ENCODE measurements at places on chromosomes 5 and 9.

GRCh38 chr5:32639943-32640342 is 54.6 kb downstream of the SUB1 start:
- no peak for DNase-seq

DNA sequence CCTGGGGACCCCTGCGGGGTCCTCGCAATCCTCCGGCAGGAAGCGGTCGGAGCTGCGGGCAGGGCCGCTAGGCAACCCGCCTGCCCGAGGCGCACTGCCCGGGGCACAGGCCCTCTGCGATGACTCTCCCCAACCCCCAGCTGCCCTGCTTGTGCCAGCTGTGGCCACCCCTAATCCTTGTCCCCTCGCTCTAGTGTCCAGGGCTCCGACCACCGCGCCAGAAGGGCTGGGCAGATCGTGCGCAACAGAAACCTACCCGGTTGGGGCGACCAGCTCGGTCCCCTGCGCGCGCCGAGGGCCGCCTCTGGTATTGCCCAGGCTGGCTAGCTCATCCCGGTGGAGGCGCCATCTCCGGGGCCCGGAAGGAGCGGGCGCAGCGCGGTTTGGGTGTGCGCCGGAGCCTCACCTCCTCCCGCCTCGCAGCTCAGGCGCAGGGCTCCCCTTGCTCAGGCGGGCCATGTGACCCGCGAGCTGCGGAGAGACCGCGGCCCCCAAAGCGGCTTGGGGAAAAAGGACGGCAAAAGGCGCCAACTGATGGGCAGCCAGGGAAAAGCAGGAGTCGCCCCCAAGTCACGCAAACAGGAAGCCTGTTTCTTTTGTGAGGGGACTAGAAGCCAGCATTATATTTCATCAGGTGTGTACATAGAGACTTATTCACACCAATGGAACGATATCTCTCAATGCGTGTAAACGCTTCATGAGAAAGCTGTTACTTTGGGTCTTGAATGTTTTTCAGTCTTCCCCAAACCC is 46.8 kb upstream of the RNF20 start:
- DNase-seq: no peak

DNA sequence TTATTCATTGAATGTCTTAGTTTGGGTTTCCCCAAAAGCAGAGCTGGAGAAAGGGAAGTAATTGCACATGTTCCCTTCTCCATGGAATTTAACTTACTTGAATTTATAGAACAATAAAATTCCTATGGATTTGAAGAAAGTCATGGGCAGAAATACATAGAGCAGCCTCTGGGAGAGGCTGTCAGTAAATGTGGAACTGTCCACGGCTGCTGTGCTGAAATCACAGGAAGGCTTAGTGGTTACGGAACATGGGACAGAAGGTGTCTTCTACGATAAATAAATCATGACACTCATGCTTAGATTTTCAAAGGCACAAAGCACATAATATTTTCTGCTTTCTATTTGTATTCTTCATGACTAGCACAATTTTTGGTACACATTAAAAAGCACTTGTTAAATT is 440.6 kb upstream of the IZUMO3 start:
- no peak for DNase-seq

DNA sequence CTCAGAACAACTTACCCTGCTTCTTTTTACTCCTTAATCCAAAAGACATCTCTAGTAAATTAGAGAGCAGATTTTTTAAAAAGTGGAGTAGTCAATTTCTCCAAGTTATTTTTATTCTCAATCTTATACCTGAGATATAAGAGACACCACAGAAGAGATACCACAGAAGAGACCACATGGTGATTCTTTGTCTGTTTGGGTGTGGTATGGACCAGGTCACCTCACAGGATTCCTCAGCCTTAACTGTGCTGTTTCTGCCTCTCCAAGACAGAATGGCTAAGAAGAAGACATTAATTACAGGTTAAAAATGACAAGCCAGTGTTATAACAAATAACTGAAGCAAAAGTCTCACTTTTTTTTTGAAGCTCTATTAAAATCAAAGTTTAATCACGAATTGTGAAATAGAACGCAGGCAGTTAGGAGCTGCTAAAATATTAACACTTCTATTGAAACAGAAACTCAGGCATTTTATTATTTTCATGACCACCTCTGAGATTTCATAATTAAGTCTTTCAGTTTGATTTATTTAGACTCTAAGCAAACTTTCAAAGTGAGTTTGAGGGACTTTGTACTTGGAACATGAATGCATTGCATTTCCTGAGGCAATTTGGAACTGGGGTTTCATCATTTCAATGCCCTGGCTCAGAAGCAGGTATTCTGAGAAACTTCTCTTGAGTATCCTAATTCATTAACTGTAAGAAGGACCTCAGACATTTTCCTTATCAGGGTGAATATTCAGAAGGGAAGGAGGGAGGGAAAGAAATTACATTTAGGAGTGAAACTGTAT is 280.7 kb downstream of the KCTD16 start:
- DNase-seq: no peak

DNA sequence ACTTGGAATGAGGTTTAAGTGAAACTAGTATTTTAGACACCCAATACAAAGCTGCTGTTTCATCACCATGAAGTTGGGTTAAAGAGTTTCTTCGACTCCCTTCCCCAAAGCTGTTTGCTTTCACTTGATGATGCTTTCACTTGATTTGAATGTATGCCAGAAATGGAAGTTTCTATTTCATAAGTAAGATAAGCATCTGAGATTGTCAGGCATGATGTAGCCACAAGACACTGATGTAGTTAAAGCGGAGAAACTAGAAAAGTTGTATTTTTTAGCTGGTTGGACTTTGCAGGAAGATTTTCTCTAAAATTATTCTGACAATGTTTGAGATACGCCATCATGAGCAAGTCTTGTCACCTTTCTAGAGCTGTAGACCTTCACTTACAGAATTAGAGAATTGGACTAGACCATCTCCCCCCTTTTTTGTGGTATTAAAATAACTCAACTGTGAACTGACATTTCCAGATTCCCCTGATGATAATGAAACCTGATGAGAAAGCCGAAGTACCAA is 20.0 kb downstream of the MOCS2 start:
- no peak for DNase-seq

- no peak for DNase-seq
Measured at GRCh38 chr5:172410160-172410559, 44.2 kb downstream of the SH3PXD2B start.

- no peak for DNase-seq
Measured at GRCh38 chr9:126842220-126842842, 18.1 kb upstream of the ZBTB34 start.

GRCh38 chr5:77168161-77168878 is 42.2 kb upstream of the PDE8B start:
- DNase-seq: no peak

GRCh38 chr9:37156781-37157356 is 36.5 kb downstream of the ZCCHC7 start:
- DNase-seq: no peak

GRCh38 chr9:106104887-106105286 is 410.5 kb downstream of the TMEM38B start:
- no peak for DNase-seq

GRCh38 chr9:124553738-124554137 is 46.5 kb upstream of the NR5A1 start:
- DNase-seq: no peak

GRCh38 chr9:121380846-121381245 is 10.8 kb upstream of the STOM start:
- no peak for DNase-seq

- DNase-seq: no peak
Measured at GRCh38 chr5:35626108-35626507, 8.4 kb downstream of the SPEF2 start.

GRCh38 chr5:88226881-88227450 is 41.7 kb downstream of the TMEM161B start:
- no peak for DNase-seq

DNA sequence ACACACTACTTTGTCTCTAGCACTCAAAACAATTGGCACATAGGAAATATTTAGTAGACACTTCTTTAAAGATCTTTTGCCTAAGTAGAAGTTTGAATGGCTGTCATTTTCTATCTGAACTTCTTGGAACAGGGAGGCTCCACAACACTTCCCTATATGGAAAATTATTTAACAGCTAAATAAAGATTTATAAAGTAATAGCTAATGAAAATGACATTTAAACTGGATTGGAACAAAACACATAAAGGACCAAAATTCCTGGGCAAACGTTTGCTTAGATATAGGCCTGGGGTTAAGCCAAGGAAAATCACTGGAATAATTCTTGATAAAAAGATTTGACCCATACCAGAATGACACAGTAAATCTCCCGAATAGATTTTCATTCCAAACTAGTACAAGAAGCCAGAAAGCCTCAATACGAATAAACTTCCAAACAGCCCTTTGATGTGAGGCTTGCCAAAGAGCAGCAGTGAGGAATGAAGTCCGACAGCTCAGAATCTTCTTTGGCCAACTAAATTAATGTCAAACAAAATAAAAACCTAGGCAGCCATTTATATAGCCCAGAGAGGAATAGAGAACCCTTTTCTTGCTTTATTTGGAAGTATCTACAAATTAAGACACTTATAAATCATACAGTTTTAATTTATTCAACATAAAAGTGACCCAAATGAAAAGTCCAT is 20.3 kb upstream of the RNF180 start:
- no peak for DNase-seq

DNA sequence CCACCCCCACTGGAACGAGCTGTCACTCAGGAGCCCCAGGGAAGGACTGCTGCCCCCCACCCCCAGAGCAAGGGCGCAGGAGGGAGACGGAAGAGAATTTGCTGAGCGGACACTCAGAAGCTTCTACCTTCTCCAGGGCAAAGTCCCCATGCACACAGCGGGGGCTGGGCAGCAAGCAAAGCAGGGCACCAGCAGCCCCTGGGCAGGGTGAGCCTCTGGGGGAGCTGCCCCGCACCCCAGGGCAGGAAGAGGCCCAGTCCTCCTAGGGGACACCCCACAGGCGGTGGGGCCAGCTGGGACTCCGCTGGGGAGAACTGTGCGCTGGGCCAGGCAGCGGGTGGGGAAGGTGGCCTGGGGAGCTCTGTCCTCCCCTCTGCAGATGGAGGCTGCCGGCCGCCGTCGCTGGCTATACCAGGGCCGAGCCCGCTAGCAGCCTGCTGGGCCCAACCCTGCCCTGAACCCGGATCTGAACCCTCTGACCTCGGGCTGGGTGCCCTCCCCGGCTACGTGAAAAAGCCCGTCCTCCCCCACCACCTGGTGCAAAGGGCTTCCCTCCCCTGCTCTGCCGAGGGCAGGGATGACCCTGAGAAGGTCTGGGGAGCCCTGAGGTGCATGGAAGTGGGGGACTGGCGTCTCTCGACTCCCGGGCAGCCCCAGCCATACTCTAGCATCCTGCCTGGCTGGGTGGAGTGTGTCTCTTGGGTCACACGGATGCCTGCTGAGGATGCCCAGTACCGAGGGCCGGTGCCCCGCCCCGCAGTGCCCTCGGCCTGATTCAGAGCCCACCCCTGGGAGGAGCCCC is 597 bp upstream of the SLC34A3 start:
- DNase-seq: no peak

DNA sequence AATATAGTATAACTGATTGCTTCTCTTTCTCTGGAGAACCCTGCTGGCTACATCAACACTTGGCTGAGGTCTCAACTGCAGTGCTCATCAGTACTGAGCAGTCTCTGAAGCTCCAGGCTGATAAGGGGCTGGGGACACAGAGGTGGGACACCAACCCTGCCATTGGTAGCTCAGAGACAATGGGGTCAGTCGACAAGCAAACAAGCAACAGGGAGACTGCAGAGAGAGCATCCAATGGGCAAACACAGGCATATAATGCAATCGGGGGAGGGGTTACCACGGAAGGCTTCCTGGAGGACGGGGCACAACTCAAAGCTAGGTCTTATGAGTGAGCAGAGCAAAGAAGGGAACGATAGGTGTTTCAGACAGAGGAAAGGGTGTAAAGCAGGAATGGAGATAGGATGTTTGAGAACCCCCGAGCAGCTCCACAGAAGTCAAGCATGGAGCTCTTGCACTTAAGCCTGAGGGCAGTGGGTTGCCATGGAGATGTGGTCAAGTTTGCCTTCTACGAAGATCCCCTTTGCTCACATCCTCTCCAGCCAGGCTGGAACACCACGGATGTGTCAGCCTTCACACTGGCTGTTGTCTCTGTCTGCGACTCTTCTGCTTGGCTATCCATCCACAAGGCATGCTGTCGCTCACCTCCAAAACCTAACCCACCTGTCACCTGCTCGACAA is 21.5 kb upstream of the AKNA start:
- DNase-seq: no peak

DNA sequence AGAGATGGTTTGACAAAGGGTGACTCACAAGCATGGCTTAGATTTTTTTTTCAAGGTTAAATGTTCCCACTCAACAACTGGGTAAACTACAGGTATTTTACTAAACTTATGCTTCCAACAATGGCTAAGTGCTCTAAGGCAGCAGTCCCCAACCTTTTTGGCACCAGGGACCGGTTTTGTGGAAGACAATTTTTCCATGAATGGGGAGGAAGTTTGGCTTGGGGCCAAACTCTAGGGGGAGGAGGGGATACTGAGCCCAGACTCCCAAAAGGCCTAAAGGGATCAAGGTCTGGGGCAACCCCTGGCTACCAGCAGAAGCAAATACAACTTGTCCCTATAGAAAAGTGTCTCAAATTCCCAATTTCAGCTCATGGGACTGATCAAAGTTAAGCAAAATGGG is 32.0 kb upstream of the HSD17B3 start:
- no peak for DNase-seq

DNA sequence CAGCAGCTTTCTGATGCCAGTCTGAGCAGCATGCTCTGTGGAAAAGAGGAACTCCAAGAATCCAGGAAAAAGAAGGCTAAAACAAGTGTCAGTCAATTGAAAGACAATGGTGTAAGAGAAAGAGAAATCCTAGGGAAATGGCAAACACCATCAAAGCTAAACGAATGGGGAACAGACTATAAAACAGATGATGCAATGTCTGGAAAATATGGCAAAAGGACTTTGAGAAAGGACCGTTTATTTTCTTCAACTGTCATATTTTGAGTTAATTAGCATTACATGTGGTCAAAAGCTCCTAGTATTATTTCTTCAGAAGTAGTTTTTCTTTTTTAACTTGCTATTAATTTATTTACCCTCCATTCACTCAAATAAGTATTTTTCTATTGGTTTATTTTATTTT is 465.2 kb downstream of the LRRC70 start:
- DNase-seq: no peak

GRCh38 chr5:128632264-128632663 is 94.2 kb upstream of the FBN2 start:
- DNase-seq: no peak

- DNase-seq: no peak
Measured at GRCh38 chr5:148540647-148541046, 113.7 kb downstream of the HTR4 start.

- no peak for DNase-seq
Measured at GRCh38 chr9:14247577-14247976, 66.4 kb downstream of the NFIB start.

DNA sequence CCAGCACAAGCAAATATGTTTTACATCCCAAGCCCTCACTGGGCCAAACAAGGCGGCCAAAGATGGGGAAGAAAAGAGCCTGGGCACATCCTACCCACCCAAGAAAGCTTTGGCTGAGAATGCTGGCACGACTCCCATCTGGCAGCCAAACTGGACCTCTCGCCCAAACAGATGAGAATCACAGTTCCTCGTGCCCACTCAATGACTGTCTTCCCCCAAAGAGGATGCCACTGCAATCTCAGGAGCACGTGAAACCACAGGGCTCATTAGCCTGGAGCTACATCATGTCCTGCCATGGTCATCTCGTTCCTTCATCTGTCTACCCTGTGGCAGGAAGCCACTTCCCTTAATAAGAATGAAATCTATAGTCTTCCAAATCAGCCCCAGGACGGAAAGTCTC is 536.8 kb downstream of the BNC2 start:
- no peak for DNase-seq

GRCh38 chr5:135375040-135375793 is 23.8 kb downstream of the MACROH2A1 start:
- no peak for DNase-seq

Data from activated CD4-positive, alpha-beta T cell treated with anti-CD3 and anti-CD28 coated beads for 1 hour (primary cell).